ENCODE measurements at places on chromosomes 5 and 9. TPM values are rescaled to one million over a fixed set of nuclear protein-coding genes. Genes with fewer than 3 reads are reported as not detected.

CDH9 gene
- total RNA-seq, result not detected

GGTA1 gene
- 0.13 TPM for total RNA-seq

NPR3 gene
- total RNA-seq, result 0.05 TPM

SPATA31E1 gene
- not detected for total RNA-seq

CCL21 gene
- total RNA-seq, result 0.53 TPM
